CD8-positive, alpha-beta memory T cell (primary cell): ENCODE measurements at places on chromosomes 1 and 21. TPM values are rescaled to one million over a fixed set of nuclear protein-coding genes. Genes with fewer than 3 reads are reported as not detected.

Gene NCMAP
- total RNA-seq = 0.04 TPM

Gene SLC2A5
- not detected for total RNA-seq

Gene RGS16
- total RNA-seq = 59.9 TPM

Gene RGS4
- not detected for total RNA-seq

Gene FCRL4
- total RNA-seq = not detected

Gene TNFRSF9
- 273 TPM for total RNA-seq

Gene PSRC1
- total RNA-seq = 5.8 TPM

Gene EFNA3
- total RNA-seq = 0.94 TPM

DNA sequence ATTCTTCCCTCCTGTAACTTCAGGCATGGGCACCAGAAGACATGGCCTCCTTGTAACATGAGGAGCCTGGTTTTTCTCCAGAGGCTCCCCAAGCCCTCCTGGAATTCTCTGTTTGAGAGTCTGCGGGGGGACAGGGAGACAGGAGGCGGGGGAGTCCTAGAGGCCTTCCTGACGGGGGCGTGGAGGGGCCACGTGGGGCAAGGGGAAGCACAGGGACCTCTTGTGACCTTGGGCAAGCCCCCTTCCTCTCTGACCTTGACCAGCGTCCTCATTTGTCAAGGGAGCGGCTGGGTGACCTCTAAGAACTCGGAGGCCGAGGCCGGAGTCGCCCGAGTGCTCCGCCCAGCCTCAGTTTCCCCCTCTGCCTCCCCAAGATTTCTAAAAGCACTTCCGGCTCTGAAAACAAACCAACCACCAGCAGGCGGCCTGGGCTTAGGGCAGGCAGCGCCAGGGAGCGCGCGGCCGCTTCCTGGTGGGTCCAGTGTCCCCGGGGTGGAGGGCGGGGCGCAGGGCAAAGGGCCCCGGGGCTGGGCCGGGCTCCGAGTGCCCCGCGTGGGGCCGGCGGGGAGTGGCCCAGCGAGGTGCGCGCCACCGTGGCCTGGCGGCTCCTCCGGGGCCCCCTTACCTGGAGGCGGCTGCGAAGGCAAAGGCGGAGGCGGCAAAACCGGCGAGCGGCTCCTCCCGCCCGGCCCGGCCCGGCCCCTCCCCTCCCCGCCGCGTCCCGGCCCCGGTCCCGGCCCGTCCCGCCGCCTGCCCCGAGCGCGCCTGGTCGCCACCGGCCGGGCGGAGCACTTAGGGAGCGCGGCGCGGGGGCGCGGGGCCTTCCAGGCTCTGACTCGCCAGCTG, at the start of gene TMCO4:
Gene TMCO4 (minus strand): TSS at position 687 of the 846 bp plus-strand sequence. CDS start 19,158 bp downstream, outside the sequence.
- H3K36me3 ChIP-seq = no peaks in the 10 kb centered on the region
- peaks cover 20% of the 10 kb centered on the region for H3K4me1 ChIP-seq
- no peaks in the 10 kb centered on the region for H3K27me3 ChIP-seq

- no peaks in the 10 kb centered on the region for H3K36me3 ChIP-seq
- peaks cover 13% of the 10 kb centered on the region for H3K4me1 ChIP-seq
- DNase-seq = no peak
- no peaks in the 10 kb centered on the region for H3K27me3 ChIP-seq
Measured at GRCh38 chr1:230084408-230085177, 17.6 kb downstream of the GALNT2 start.

- H3K4me3 ChIP-seq = no peak overlapping the region
- no peak overlapping the region for H3K27ac ChIP-seq
- no peak for DNase-seq
- H3K27me3 ChIP-seq = no peaks in the 10 kb centered on the region
Measured at GRCh38 chr1:205235951-205236350, 8.2 kb downstream of the TMCC2 start.

DNA sequence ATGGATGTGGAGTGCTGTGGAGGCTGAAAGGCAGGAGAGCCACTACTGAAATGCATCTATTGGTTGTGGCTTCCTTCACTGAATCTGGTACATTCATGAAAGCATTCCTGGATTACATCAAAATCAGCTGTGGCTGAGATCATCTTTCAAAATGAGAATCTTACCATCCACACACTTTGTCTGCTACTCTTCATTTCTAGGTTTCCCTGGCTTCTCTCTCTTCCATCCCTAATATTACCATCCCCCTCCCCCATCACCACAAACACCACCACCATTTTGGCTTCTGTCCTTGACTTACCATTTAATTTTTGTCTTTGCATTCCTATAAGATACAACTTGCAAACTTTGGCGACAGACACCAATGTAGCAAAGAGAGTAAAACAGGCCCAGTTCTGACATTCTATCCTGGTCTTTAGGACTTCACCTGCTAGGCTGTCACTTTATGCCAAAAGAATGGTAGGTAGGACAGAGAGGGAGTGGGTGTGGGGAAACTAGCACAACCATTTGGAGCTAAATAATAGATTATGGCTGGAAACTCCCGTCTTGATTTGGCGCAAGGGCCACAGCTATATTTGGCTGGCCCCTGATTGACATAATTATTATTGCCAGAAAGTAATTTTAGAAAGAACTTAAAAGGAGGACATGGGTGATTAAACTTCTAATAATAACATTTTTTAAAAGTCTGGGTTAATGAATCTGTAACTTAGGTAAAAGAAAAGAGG, 15.1 kb upstream of the DUSP10 start:
- H3K36me3 ChIP-seq = no peaks in the 10 kb centered on the region
- no peaks in the 10 kb centered on the region for H3K27me3 ChIP-seq
- no peaks in the 10 kb centered on the region for H3K4me1 ChIP-seq
- no peak for DNase-seq

- no peaks in the 10 kb centered on the region for H3K36me3 ChIP-seq
- H3K27me3 ChIP-seq = peaks cover 4% of the 10 kb centered on the region
- DNase-seq = no peak
- peaks cover 30% of the 10 kb centered on the region for H3K4me1 ChIP-seq
- no peak overlapping the region for H3K27ac ChIP-seq
Measured at GRCh38 chr21:44349847-44350772, 3.3 kb upstream of the TRPM2 start.
